ENCODE measurements at places on chromosomes 3 and 15. TPM values are rescaled to one million over a fixed set of nuclear protein-coding genes. Genes with fewer than 3 reads are reported as not detected.

The PARP15 gene
- total RNA-seq: not detected

The CSTA gene
- total RNA-seq: 0.75 TPM

The CLDN18 gene
- total RNA-seq: not detected

The RARRES1 gene
- total RNA-seq: 16.6 TPM

The CYP8B1 gene
- total RNA-seq: not detected

The CFAP161 gene
- total RNA-seq: not detected

The GP9 gene
- not detected for total RNA-seq

The THBS1 gene
- 53.2 TPM for total RNA-seq
